ENCODE measurements at places on chromosomes 6 and 20.

- DNase-seq = no peak
These were observed 115.0 kb downstream of the TAF4 start for GRCh38 chr20:61950641-61951071.

GRCh38 chr20:52379723-52380336 is 188.3 kb upstream of the ZFP64 start:
- DNase-seq = peak; percentile 16

GRCh38 chr6:157755032-157755745 is 67.9 kb upstream of the SNX9 start:
- no peak for DNase-seq

- DNase-seq = no peak
These were observed 512.8 kb upstream of the CITED2 start for GRCh38 chr6:139887275-139887674.

GRCh38 chr20:19519466-19519865 is 238.6 kb upstream of the RIN2 start:
- no peak for DNase-seq

DNA sequence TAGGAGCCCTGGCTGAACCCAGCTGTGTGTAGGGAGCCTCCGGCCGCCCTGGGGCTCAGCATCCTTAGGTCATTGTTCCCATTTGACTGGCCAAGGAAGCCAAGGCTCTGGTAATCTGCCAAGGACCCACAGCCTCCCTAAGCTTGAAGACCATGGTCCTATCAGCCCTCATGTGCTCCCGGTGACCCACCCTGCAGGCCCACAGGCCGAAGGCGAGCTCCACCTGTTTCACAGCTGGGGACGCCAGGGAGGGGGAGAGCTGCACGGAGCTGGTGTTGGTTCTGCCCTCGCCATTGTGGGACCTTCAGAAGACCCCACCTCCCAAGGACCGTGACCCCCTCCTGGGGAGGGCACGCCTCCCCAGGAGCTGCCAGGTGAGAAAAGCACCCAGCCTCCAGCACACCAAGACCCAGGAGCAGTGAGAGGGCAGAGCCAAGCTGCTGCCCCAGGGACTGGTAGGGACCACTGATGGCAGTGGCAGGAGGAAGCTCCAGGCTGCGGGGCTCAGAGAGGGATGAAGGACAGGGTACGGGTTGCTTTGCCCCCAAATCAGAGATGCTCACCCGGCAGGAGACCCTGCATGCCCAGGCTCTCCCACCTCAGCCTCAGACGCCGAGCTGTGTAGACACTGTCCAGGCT is 30.7 kb upstream of the MRGBP start:
- no peak for DNase-seq

DNA sequence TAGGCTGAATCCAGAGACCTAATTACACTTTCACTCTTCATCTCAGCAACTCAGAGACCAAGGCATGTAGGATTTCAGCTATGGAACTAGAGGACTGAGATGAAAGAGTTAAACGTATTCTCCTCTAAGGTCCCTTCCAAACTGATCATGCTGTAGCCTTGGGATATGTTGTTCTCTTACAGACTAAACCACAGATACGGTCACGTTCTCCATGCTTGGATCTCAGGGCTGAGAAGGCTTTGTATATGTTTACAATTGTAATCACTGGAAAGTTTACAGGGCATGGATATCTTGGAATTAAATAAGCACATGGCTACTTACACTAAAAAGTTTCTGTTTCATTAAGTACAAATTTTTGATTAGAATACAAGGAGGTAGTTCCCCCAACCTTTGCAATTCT is 50.1 kb downstream of the PKIB start:
- DNase-seq = no peak

- DNase-seq = no peak
These were observed 53.3 kb upstream of the DACT2 start for GRCh38 chr6:168372889-168373288.

DNA sequence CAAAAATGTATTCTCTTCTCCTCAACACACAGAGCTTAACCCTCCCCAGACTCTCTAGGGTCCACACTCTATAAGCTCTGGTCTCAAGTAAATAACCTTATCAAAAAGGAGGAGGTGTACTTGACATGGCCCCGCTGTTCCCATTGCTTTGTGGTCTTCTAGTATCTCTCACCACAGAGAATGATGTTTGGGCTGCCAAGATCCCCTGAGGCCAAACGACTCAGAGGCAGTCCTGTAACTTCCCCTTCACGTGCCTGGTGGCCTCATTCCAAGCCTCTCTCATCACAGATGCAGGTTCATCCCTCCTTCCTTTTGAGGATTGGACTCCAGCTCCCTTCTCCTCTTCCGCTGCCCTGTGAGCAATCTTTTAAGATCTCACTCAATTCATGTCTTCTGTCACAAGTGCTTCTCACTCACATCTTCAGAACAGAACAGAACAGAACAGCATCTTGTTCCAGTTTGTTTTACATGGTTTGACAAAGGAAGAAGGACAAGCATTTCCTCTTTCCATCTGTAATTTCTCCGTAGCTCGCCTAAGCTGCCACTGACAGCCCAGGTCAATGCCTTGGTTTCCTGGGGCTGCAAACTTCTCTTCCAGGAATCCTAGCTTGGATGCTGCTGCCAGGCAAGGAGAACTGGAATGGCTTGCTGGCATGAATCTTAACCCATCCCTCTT is 541.5 kb downstream of the CD83 start:
- no peak for DNase-seq

- no peak for DNase-seq
These were observed 227.5 kb downstream of the THBS2 start for GRCh38 chr6:169026175-169026574.

DNA sequence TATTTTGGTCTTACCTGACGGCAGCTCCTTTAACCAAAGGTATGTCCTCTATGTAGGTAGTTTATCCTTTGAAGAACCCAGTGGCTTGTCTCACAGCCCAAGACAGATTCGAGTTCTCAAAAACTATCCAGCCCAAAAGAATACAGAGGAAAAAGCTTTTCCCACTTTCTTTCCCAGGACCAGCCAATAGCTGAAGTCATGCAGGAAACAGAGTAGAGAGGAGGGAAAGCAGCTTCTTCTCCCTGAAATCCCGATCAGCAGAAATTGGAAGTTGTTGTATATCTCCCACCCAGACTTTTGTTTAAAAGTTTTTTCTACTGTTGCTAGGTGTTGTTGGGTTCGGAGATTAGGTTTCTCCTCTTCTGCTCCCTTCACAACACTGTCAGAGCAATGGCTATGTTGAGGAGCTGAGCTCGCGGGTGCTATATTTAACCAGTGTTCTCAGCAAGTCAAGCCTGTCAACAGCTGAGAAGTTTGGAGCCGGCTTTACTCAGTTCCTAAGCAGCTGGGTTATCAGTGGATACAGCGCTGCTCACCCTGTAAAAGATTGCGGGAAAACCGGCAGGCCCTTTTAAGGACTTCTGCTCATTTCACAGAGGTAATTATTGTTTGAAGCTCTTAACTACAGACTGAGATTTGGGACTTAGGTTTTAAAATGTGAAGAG is at the start of gene FILIP1:
Gene FILIP1 (minus strand): TSS at position 401 of the 665 bp plus-strand sequence. CDS start 78,828 bp downstream, outside the sequence.
- DNase-seq = no peak

DNA sequence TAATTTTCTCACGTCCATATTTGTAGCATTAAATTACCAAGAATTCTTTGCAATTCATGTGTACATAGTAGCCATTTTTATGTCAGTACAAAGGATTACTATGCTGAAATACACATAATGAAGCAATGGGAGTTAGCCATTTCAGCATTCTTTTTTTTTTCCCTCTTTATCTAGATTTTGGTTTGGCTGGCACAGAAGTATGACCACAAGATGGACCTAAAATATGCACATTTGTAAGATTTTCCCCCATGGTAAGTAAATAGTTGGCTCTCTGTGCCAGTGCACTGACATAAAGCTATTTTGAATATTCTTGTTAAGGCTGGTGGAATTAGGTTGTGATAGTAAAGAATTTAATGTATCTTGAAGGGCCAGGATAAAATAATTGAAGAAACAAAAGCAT is 486.1 kb upstream of the BTBD3 start:
- DNase-seq = no peak

DNA sequence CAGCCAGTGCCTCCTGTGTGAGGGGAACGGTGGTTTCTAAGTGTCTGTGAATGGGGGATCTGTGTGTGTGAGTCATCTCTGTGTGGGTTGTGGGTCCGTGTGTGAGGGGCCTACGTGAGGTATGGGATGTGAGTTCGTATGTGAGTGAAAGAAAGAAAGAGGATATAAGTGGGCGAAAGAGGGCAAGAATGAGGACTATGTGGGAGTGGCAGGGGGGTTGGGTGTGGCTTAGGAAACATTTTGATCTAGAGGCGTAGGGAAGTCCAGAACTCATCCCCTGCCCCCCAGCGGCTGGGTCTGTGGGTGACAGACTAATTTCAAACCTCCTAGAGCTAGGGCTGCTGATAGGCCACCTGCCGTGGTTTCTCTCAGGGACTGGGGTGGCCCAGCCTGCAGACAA is 35.5 kb downstream of the DHX35 start:
- no peak for DNase-seq

DNA sequence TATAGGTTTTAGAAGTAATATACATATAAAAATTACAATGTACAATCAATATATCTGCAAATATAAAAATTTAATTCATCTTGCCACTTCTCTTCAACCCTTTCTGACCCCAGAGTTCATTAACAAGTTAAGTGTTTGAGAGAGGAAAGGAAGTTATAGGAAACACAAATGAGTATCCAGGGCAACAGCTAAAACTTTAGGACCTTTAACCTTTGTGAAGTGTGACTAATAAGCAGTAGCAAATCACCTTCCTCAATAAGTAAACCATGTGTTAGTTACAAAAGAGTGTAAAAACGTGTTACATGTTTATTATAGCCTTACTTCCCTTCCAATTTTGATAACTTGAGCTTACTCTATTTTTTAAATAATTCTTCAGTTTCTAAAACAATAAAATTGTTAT is 73.4 kb upstream of the SIM1 start:
- no peak for DNase-seq

DNA sequence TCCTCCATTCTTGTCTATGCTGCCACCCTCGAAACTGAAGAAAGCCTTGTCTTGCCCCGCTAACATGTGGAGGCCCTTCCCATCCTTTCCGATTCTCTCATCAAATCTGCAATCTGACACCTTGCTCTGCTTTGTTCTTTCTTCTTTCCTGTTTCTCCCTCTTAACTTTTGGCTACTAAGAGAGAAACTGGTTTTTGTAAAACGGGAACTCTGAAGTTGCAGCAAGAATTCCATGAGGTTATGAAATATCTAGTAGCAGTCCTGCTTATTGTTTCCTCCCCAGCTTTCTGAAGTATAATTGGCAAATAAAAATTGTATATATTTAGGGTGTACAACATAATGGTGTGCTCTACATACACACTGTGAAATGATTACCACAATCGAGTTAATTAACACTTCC is 80.2 kb downstream of the MAP7 start:
- no peak for DNase-seq

- no peak for DNase-seq
These were observed 82.1 kb downstream of the PREP start for GRCh38 chr6:105320765-105321164.

- DNase-seq = no peak
These were observed 7.5 kb downstream of the BCAS1 start for GRCh38 chr20:54062812-54063280.

- DNase-seq = peak; percentile 7
These were observed 59.5 kb downstream of the PSMG4 start for GRCh38 chr6:3318226-3318625.

DNA sequence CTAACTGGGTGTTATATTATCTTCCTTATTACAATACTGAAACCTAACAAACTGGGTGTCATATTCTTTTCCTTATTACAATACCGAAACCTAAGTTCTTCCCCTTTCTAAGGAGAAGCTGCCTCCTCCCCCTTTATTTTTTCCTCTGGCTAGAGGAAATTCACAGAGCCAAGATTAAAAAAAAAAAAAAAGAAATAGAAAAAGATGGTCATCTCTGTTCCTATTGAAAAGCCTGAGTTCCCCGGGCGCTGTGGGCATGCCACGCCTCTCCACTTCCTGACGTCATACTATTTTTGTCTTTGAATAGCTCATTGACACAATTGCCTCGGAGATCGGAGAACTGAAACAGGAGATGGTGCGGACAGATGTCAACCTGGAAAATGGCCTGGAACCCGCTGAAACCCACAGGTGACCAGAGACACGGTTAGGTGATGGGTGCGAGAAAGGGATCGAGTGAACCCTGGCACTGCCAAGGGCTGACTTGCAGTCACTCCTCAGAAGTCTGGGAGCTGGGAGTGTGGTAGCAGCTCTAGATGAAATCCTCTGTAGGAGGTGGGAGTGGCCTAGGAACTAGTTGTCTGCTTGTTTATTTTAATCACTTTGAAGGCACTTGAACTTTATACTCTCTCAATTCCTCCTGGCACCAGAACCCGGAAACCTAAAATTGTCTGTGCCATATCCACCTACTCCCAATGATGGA is 82.2 kb upstream of the NAA20 start:
- no peak for DNase-seq

- DNase-seq = no peak
These were observed 359.2 kb downstream of the GJA1 start for GRCh38 chr6:121794630-121795029.

DNA sequence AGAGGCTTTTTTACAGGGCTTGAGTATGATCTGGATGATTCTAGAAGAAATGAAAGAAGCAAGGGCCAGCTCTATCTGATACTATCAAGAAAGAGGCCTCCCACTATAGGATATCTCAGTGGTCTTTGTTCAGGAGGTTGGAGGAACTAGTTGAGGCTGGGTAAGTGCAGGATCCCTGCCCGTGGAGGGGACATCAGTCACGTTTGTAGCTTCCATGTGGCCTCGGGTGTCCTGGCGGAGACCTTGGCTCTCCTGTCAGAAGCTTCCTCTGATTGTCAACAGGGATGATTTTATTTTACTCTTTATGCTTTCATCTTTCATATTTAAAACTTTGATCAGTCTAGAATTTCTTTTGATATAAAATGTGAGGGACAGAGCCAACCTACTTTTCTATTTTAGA is 86.6 kb downstream of the PHACTR3 start:
- no peak for DNase-seq

DNA sequence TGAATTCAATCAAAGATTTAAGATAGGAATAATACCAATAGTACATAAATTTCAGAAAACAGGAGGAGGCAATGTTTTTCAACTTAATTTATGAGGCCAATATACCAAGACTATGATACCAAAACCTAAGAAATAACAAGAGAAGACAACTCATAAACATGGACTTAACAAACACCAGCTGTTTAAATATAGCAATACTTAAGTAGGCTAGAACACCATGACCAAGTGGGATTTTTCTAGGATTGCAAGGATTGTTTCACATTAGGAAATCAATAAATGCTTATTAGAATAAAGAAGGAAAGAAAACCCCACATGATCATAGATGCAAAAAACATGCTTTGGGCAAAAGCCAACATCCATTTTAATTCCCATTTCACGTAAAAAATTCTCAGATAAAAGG is 355.1 kb downstream of the EPM2A start:
- no peak for DNase-seq

DNA sequence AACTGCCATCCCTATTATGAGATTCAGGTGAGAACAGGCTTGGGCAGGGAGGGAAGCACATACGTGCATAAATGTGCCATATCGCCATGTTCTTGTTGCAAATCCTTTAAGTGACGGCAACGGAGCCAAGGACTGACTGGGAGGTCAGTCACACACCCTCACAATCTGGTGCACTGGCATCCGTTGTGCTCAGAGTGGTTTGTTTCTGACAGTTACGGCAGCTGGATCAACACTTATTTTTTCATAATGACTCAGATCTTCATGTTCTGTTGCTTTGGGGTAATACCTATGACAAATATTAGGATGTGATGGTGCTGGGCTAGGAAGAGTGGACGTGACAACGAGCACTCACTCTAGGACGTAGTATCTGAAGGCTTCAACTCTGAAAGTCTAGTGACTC is 56.2 kb upstream of the PREP start:
- DNase-seq = no peak
